ENCODE measurements at places on chromosomes 11 and 22. TPM values are rescaled to one million over a fixed set of nuclear protein-coding genes. Genes with fewer than 3 reads are reported as not detected.

The TPBGL gene
- total RNA-seq, result 0.17 TPM

The OR10D3 gene
- total RNA-seq, result not detected

The VPREB1 gene
- not detected for total RNA-seq

The DBX1 gene
- total RNA-seq, result not detected

The NPAT gene
- total RNA-seq, result 3.9 TPM
